ENCODE measurements at places on chromosomes 1 and 21.

GRCh38 chr21:44871576-44872269 is 1.8 kb downstream of the PTTG1IP start:
- peak; percentile 42 for DNase-seq

- no peak for DNase-seq
These were observed 90.6 kb upstream of the NGF start for GRCh38 chr1:115428676-115429075.

DNA sequence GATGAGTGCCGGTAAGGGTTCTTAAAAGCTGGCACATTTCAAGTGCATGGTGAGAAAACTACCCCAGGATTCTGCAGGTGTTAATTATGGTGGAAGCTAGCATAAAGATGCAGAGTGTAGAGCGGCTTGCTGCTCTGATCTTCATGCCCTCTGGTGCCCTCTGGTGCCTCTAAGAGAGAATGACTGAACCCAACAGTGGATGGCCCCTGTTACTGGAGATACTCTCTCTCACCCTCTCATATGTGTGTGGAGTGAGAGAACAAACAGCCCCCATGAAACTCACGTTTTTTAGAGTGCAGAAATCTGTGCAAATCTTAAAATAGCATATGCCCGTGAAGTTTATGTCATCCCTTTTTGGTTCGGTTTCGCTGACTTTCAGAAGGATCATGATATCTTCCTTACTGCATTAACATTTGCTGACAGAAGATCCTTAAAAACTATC is 90.0 kb downstream of the GRIK1 start:
- DNase-seq, result peak; percentile 52

DNA sequence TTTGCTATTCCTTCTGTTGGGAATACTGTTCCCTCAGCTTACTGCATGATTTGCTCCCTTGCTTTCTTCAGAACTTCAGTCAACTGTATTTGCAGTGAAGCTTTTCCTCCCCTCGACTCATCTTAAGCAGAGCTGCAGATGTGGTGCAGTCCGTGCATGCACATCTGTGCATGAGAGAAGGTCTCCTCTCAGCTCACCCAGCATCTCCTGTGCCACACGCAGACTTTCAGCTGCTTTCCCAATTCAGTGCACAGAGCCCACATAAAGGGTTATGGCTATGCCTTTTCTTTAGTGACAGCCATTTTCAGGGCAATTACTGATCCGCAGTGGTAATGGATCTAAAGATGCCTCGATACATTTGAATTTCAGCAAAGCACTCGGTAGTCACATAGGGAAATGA is 13.5 kb upstream of the NTPCR start:
- DNase-seq, result no peak

- DNase-seq, result no peak
These were observed 34.1 kb downstream of the SOAT1 start for GRCh38 chr1:179327679-179328078.

DNA sequence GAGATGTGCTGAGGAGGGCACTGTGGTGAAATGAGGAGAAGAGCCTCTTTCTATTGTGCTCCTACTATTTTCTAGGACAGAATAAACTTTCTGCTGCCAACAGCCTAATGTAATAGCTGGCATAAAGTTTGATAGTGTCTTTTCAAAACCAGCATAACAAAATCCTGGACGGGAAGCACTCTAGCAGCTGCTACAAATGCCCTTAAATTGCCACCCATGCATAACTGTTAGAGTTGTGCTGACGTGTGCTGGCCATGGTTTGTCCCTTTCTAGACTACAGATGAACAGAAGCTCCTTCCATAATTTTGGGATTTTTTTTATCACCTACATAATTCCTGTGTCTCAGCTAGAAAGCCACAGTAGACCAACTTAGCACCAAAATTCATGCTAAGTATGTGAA is 88.5 kb upstream of the DEPDC1 start:
- DNase-seq, result no peak

DNA sequence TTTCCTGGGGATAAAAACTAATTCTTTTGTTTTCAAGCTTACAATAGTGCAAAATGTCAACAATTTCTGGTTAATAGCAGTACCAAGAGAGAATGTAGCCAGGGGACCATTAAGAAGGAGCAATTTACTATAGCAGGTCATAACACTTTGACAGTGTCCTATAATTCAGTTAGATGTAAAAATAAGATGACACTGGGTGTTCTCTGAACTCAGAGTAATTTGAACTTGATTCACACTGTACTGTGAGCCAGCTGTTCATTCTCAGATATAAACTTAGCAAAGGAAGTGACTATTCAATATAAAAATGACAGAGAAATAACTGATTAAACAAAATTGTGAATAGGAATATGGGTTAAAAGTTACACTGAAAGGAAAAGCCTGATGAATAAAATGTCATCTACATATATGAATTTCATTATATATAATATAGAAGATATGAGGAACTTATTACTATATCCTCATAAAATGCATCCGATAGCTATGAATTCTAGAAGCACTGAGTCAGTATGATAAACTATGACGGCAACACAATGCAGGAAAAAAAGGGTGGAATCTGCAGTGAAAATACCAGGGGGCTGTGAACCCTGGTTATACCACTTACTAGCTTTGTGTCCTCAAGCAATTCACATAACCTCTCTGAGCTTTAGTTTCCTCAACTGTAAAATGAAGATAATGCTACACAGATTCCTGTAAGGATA is 135.9 kb downstream of the ACBD6 start:
- no peak for DNase-seq

DNA sequence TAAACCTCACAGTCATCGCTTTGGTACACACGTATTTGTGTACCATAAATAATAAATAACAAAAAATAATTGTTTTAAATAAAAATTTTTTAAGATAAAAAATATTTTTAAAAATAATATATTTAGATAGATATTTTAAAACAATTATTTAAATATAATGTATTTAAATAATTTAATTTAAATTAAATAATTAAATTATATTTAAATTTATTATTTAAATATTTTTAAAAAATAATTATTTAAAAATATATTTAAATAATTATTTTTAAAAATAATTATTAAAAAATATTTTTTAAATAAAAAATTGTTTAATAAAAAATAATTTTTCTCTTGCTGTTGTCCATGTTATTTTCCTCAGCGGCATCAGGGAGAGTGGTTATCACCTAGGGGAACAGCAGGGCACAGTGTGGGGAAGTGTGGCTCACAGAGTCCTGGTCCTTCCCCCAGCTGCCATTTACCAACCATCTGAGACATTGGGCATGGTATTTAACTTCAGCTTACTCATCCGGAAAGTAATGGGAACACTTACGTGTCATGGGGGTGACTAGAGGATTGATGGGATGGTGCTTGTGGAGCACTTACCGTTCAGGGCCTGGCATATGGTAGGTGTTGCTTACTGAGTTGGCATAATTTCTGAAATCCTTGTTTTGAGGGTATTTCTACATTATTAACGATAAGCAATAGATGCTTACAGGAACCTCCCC is 92.9 kb upstream of the TSPAN2 start:
- DNase-seq, result no peak

DNA sequence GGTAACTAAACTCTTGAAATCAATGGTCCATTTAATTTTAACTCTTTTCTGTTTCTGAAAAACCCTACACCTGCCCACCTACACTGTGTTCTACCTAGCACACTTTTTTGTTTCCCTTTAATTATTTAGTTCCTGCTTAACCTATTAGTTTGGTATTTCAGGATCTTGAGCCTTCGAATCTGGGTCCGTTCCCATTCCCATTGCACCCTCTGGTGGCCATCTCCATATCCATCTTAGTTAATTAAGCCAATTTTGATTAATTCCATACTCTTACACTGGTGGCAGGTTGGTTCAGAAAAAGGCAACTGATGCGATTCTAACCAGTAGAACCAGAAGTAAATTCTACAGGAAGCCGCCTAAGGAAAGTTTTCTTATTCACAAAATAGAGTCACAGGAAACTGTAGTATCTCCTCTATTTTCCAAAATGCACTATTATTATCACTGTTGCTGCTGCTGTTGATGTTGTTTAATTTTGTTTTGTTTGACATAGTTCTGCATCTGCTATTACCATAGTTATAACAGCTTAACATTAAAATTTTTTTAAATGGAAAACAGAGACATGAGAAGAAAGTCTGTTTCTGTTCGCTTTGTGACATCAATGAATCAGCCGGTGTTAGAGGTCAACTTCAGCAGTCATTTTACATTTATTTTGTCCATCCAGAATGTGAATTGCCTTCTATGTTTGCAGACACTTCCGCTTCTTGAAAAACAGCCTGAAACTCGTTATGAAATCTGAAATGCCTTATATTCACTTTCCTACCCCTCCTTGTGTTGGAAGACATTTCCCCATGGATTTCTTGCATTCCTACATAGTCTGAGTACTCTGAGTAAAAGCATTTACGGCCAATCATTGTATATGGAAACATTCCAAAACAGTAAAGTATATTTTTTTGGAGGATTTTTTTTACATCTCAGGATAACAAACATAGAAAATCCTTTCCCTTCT is 115.5 kb upstream of the NCAM2 start:
- DNase-seq, result peak; percentile 14

DNA sequence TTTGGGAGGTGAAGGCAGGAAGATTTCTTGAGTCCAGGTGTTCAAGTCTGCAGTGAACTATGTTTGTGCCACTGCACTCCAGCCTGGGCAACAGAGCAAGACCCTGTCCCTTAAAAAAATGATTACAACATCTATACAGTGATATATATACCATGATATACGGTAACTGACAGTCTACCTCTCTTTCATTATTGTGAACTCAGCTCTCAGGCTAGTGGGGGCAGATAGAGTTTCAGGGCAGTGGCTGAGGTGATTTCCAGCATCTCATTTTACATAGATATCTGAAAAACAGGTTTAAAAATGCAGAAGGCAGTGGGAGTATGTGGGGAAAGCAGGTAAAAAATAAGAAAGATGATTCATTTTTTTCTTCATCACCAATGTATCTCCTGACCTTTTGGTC is 8.1 kb upstream of the NTNG1 start:
- no peak for DNase-seq

DNA sequence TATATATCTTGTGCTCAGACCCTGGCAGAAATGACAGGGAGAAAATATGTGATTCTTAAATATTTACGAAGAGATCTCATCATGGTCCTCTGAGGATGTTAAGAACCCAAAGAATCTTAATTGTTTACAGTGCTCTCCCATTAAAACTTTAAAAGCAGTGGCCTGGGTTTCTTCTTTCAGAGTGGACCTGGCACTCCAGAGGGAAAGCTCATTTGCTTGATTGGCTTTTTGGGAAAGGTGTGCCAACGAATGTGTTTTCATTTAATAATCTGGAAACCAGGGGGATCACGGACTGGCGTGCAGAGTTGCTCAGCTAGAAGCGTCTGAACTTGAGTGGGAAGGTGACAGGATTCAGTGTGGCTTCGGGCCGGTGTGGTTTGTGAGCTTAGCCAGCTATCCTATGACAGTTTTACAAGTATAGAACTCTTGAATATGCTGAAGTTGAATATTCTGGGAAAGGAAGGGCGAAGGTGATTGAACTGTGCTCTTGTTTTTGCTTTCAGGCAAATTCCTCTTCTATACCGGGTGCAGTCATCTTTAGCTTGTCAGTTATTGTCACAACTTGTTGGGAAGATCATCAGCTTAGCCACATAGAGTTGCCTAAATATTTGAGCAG is 154.8 kb downstream of the C1orf21 start:
- no peak for DNase-seq

DNA sequence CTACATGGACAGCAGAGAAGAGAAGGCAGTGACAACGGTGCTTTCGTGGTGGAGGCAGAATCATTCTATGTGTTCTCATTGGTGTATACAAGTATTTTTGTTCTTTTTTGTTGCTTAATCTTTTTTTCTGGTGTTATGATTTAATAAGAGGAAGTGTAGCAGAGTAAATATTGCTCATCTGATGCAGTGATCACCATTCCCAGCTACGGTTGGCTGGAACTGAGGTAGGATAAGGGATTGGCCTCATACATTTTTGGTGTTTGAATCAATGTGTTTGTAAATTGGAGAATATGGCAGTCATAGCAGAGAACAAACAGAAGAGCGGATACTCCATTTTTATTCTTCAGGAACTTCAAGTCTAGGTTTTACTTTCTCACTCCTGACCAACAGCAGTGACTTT is 76.6 kb downstream of the UBE2U start:
- no peak for DNase-seq

GRCh38 chr1:61506236-61506635 is 218.7 kb downstream of the TM2D1 start:
- DNase-seq, result no peak

DNA sequence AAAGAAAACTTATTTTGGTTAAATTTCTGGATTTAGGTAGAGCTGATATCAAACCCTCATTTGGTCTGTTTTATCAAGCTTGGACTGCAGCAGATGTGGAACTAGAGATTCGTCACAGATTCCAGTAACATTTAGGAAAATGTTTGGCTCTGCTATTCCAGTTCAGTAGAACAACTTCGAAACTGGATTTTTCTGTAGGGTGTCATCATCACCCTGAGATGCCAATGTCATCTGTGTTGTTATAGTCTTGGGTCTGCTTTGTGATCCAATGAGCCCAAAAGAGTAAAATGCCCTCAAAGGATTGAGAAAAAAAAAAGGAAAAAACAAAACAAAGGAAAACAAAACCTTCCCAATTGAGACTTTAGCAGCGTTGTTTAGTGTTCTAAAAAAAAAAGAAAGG is 55.4 kb downstream of the LAMC2 start:
- no peak for DNase-seq

GRCh38 chr1:42052072-42052699 is 101.0 kb upstream of the GUCA2B start:
- DNase-seq, result no peak

GRCh38 chr1:20476265-20477038 is 9.6 kb downstream of the CAMK2N1 start:
- no peak for DNase-seq

DNA sequence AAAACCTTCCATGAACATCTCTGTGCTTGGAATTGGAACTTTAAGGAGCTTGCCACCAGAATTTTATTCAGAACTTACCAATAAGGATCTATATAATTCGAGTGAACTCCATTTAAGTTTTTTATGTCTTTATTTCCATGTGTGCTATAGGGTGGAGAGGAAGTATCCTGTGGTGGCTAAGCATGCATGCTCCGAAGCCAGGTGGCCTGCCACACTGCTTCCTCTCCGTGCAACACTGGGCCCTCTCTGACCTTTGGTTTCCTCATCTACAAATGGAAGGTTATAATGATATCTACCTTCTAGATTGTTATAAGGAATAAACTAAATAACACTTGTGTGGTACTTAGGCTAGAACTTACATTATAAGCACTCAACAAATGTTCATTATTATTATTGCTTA is 382.1 kb downstream of the PTPRC start:
- DNase-seq, result no peak

- no peak for DNase-seq
These were observed 6.9 kb downstream of the PTPRU start for GRCh38 chr1:29243023-29243870.

Measured in stimulated activated CD4-positive, alpha-beta T cell treated with anti-CD3 and anti-CD28 coated beads, Interleukin-15, amount 100 ng/mL, for 24 hours (primary cell).